Stimulated activated CD8-positive, alpha-beta memory T cell treated with anti-CD3 and anti-CD28 coated beads, Interleukin-15, amount 100 ng/mL, for 48 hours (primary cell): ENCODE measurements at places on chromosomes 4 and X.

DNA sequence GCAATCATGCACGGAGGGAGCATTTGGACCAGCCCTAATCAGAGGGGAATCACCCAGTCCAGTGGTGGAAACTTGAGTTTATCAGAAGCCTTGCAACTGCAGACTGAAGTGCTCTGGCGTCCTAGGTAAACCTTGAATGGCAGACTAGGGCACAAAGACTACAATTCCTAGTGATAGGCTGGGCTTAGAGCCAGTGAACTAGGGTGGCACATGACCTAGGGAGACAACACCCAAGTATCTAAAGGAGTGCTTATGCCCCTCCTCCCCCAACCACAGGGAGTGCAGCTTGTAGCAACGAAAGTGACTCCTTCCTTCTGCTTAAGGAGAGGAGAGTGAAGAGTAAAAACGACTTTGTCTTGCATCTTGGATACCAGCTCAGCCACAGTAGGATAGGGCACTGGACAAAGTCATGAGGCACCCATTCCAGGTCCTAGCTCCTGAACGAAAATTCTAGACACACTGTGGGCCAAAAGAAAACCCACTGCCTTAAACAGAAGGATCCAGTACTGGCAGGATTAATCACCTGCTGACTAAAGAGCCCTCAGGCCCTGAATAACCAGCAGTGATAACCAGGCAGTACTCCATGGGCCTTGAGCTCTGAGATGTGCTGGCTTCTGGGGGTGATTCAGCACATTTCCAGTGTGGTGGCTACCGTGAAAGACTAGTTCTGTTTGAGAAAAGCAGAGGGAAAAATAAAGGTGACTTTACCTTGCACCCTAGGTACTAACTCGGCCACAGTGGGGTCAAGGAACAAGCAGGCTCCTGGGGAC, 58.7 kb upstream of the STARD8 start:
- no peak for DNase-seq

- DNase-seq: no peak
Observed at GRCh38 chr4:19927381-19927780, 324.3 kb upstream of the SLIT2 start.

DNA sequence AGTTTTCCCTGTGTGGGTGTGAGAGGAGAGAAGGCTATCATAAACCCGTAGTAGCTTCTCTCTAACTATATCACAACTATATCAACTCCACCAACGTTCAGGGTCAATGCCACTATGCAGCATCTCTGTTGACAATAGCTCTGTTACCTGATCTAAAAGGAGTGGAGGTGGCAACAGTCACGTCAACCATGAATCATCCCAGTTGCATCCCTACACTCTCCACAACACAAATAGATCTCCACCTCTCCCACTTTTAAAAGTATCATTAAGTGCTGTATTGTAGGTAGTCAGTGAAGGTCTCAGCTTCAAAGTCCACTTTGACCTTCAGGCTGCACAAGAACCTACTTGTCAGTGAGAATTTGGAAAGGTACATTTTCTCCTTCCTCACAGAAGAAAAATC, 600.5 kb upstream of the GRIA3 start:
- no peak for DNase-seq

- DNase-seq: no peak
Observed at GRCh38 chr4:177555007-177555574, 112.9 kb upstream of the AGA start.

DNA sequence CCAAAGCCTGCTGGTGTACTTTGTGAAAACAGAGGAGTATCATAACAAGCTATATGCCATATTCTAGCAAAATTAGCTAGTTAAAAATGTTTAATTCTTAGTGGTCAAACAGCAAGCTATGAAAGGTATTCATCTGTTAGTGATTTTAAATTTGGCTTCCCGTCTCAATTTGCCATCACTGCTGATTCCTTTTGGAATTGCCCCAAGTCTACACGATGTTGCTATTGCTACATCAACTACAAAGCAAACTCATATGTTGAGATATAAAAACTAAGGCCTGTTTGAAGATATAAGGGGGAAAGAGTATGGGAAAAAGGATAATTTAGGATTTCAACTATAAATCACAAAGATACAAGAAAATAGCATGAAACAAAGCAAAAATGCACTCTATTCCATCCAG, 146.1 kb downstream of the COL25A1 start:
- no peak for DNase-seq

- DNase-seq: no peak
Observed at GRCh38 chr4:55500072-55500471, 46.6 kb downstream of the CLOCK start.

DNA sequence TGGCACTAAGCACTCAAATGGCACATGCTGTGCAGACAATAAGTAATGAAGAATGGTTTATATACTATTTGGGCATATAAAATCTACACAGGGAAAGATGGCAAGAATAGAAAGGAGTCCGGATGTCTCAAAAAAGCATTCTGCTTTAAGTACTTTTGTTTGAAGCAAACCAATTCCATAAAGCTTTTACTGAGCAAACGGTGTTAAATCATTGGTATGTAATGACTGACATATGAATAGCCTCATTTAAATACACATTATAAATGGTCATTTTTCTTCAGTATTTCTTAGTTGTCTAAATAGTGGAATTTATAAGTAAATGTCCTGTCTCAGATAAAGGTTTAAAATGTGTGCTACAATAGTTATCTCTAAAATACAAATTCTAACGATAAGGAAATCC, 6.0 kb downstream of the FBXO8 start:
- DNase-seq: no peak

DNA sequence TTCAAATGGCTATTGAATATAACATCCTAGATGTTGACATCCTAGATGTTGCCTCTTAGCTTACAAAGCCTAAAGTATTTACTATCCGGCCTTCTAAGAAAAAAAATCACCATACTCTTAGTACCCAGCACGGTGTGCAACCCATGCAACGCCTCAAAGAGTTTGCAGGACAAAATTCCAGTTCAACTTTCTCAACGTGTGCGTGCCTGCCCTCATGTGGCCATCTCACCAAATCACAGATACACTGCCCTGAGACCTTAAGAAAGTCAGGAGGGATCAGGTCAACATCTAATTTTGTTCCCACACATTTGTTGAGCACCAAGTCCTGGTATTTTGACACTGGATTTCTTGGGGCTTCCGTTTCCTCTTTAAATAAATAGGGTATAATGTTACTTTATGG, 68.3 kb downstream of the CRMP1 start:
- DNase-seq: no peak

DNA sequence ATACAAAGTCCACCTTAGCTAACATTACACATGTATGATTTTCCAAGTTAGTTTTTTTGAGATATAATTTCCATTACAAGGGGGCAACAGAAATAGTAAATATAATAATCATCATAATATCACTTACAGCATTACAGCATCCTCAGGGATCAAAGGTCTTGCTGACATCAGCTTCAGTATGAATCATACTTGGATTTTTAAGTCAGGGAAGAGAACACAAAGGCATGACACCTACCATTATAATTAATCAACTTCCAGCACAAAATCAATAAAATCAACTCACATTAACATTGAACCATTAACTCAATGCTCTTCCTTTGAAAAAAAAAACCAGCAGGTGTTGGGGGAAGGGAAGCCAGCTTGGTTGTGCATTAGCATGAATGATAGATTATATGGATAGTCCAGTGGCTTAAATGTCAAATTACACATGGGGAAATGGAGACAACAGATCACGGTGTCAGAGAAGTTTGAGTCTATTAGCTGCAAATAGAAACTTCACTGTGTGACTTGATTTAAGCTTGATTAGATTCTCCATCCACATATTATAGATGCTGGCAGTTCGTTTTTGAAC, 66.9 kb upstream of the CAPN6 start:
- DNase-seq: no peak

- DNase-seq: no peak
Observed at GRCh38 chrX:129739578-129739977, 799 bp downstream of the XPNPEP2 start.

GRCh38 chr4:148162991-148163390, 279.2 kb downstream of the NR3C2 start:
- no peak for DNase-seq
